ENCODE measurements at places on chromosomes 1 and 21. TPM values are rescaled to one million over a fixed set of nuclear protein-coding genes. Genes with fewer than 3 reads are reported as not detected.

- no peak for DNase-seq
Observed at GRCh38 chr21:42097274-42097673, 26.2 kb downstream of the UMODL1 start.

The ETV3L gene
- not detected for total RNA-seq

- no peak for DNase-seq
Observed at GRCh38 chr21:15058854-15059263, 5.9 kb downstream of the NRIP1 start.

DNA sequence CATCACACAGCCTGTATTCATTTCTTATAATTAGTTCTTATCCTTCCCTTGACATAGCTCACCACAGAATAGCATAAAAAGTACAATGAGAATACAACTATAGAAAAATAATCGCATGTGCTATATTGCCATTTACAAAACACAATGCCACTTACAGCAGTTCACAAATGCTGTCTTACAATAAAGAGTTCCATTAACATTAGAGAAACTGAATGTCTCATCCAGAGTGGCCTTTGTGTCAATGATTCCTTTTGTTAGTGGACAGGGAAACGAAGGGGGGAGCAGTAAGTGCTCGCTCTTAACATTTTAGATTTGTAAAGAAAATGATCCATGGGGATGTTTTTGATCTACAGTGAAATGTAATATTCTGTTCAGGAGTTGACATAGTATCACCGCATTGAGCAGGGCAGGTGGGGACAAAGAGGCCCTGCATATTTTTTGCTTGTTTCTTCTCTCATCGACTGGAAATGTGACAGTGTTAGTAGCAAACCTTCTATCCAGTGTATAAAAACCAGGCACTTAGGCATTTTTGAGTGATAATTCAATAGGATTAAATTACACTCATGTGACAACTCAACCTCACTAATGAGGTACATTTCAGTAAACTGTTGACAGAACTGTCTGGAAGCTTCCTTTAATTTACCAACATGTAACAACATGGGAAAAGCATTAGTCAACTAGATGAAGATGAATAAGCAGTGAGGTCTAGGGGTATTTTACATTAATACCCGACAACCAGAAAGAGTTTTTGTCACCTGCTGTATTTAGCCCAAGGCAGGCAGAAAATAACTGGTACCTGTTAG lies 35.6 kb upstream of the RRP15 start:
- DNase-seq = no peak

DNA sequence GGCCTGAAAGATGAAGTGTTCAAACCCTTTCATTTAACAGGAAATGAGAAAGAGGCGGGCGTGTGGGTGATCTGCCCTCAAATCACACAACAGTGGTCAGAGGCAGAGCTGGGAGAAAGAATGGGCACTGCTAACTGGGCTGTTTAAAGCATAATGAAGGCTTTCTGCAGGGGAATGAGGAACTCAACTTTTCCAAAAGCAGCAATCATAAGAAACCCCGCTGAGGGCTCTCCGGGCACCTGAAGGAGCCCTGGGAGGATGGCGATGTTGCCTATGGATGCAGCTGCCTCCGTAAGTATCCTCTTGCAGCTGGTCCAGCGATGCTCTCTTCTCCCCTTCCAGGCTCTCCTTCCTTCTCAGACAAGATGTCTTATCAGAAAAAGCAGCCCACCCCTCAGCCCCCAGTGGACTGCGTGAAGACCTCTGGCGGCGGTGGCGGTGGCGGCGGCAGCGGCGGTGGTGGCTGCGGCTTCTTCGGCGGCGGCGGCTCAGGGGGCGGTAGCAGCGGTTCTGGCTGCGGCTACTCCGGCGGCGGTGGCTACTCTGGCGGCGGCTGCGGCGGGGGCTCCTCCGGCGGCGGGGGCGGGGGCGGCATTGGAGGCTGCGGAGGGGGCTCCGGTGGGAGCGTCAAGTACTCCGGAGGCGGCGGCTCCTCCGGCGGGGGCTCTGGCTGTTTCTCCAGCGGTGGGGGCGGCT lies 1.2 kb downstream of the LORICRIN start:
- no peak for DNase-seq

DNA sequence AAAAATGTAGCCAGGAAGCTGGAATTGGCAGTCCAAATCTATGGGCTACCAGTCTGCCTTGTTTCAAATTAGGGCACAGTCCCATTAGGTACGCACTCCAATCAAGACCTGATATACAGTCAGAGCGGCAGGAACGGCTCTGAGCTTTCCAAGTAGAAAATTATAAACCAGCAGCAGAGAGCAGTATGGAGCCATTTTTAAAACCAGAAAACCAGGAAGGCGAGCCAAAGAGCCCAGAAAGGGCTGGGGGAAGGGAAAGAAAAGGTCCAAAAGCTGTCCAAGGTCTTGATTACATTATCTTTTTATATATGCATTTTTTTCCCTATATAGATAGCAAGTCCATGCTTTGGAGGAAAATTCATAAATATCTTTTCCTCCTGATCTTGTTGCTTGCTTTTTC lies 719.0 kb downstream of the RWDD3 start:
- DNase-seq = no peak

The CRTC2 gene
- total RNA-seq = 40.7 TPM

- no peak for DNase-seq
Observed at GRCh38 chr1:117398957-117399356, 31.7 kb downstream of the MAN1A2 start.

DNA sequence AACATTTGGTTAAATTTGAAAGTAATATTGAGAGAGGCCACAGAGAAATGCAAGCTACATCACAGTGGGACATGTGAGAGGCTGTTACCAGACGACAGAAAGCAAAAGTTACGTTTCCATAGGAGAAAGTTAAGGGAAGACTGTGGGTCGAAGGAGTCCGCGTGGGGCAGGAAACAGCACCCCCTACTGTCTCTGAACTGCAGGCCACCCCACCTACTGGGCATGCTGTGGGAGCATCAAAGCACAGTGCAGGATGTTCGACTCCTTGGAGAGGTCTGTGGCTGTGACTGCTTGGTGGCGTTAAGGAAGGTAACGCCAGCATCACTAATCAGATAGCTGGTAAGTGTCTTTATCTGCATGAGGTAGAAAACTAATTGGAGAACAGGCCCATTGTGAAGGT lies 123.9 kb downstream of the PTBP2 start:
- peak; percentile 29 for DNase-seq

DNA sequence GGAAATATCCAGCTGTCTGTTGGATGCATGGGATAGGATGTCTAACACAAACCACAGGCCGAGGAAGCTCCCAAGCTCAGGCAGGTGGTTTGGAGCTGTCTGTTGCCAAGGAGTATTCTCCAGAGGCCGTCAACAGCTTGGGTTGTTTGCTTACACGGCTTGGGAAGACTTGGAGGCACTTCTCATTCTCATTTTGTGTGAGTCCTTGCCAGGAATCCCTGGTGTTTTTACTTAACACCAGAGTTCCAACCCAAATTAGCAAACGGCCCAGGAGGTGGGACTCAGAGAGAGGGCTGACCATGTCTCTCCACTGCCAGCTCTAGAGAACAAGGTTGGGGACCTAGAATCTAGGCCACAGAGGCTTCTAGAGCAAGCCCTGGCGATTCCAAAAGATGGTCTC lies 72.7 kb upstream of the FAM20B start:
- DNase-seq = no peak

The RAB3B gene
- total RNA-seq = 6.0 TPM

- DNase-seq = no peak
Observed at GRCh38 chr1:12620488-12620865, 2.5 kb upstream of the DHRS3 start.

GRCh38 chr1:204124639-204125038 lies 27.2 kb downstream of the ETNK2 start:
- DNase-seq = no peak

DNA sequence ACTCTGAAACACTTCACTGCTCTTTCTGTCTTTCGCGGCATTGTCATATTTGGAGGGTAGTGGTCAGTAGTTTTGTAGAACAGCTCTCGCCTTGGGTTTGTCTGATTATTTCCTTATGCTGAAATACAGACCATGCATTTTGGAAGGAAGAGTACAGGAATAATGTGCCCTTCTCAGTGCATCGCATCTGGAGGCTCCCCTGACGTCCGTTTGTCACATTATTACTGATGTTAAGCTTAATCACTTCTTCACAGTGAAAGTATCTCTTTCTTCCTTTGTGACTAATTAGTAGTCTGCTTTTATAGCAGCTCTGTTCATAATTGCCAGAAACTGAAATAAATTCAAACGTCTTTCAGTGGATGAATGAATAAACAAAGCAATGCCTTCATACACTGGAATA lies 85.7 kb upstream of the CXADR start:
- DNase-seq = no peak

The MYOG gene
- not detected for total RNA-seq

The ATP13A2 gene
- total RNA-seq = 111 TPM

DNA sequence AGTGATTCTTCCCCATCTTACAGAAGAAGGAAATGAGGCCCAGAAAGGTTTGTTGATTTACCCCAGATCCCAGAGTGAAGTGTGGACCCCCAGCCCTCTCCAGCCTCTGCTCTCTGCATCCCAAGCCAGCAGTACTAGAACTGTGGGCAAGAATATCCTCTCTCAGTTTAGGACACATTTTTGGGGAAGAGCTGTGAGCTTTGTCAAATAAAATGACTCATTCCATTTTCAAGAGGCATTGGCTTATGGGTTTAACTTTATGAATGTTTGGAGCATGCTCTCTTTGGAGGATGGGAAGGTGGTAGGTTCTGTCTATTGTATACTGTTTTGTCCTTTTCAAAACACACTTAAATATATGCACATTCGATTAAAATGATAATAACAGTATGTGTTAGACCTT lies 70.6 kb upstream of the CNTN2 start:
- DNase-seq = no peak

DNA sequence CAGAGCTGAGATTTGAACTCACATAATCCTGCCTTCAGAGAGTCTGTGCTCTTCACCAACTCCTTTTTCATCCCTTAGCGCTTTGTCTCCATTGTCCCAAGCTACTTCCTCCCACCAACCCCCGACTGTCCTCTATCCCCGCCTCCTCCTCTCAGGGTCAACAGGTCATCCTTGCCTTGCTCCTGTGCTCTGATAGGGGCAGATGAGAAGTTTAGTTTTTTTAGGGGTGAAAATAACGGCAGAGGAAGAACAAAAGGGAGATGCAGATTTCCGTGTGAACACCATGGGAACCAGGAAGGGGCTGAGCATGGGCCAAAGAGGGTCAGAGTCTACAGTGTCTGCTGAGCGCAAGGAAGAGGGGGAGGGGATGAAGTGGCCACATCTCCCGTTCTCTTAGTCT lies 31.9 kb downstream of the GLUL start:
- DNase-seq = no peak
